ENCODE measurements at places on chromosomes 3 and 15.

DNA sequence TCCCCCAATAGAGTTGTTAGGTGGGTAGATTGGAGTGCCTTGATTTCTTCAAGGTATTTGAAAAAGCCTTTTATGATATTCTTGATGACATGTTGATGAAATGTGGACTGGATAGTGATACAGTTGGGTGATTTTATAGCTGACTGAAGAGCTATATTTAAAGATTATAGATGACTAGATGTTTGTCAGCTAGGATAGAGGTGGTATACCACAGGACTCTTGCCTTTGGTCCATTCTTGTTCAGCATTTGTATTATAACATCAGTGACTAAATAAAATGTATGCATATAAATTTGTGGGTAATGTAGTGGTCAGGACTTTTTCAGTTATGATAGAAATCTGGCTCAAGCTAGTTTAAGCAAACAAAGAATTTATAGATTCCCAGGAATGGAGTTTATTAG lies 143.9 kb downstream of the ZNF609 start:
- DNase-seq = no peak

GRCh38 chr15:27535445-27536129 lies 563.5 kb downstream of the OCA2 start:
- no peak for DNase-seq

DNA sequence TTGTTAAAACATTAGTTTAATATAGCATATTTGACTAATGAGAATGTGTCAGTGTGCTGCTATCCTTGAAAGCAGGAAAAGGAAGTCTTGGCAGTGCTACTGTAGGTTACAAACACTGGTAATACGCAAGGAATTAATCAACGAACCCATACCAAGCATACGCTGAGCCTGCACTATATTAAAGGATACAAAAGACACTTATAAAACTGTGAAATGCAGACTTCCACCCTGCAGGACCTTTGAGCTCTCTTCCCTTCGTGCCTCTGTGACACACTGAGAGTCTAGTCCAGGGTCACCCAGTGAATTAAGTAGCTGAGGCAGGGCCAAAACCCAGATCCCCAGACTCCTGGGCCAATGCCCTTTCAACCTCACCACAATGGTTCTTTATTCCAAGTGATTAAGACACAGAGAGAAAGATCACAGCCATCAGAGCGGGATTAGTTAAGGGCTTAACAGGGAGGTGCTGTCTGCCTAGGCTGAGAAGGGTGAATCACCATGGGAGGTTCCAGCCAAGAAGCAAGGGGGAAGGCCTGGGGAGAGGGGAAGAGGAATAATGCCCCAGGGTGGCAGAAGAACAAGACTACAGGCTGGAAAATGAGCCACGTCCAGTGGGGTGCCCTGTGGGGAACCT lies 6.8 kb downstream of the ANXA2 start:
- no peak for DNase-seq

DNA sequence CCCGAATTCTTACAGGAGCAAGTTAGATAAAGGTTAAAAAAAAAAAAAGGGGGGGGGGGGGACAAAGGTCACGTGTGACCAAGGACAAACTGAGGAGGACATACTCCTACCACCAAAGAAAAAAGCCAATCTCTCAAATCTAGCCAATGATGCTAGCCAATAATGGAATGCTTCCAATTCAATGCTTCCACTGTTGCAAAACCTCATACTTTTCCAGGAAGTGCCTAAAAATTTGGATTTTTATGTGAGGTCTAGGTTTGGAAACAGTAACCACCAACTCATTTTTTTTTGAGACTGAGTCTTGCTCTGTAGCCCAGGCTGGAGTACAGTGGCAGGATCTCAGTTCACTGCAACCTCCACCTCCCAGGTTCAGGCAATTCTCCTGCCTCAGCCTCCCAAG lies 11.4 kb downstream of the MSL2 start:
- no peak for DNase-seq

DNA sequence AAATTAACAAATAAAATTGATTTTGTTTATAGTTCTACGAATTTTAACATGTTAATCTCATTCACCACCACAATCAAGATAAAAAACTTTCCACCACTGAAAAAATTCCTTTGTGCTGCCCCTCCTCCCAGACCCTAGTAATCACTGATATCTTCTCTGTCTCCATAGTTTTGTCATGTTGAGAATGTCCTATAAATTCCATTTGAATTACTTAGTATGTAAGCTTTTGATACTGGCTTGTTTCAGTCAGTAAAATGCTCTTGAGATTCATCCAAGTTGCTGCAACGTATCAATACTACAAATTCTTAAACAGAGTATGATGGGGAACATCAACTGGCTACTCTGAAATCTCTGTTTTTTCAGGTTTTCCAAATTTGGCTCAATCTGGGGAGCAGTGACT lies 129.6 kb downstream of the CTNNB1 start:
- no peak for DNase-seq

- no peak for DNase-seq
These were observed 453.1 kb downstream of the IL5RA start for GRCh38 chr3:2656806-2657777.

GRCh38 chr3:141981084-141981483 lies 104.6 kb downstream of the ATP1B3 start:
- DNase-seq = no peak

DNA sequence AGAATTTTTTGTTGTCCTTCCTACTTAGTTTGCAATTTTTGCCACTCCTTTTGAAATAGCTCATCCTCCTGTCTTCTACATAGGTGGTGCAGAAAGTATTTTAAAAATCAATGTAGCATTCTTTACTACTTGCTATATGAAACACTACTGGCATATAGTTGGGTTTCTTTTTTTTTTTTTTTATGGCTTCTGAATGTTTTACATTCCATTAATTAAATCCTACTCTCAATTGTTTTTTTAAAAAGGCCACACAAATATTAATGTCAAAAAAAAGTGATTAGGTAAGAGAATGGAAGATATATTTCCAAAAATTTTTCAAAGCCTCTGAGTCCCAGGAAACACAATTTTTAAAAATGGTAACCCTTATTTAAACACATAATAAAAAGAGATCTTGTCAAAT lies 262.6 kb downstream of the MAGI1 start:
- DNase-seq = no peak

GRCh38 chr3:171163101-171164066 lies 136.9 kb upstream of the SLC2A2 start:
- no peak for DNase-seq

DNA sequence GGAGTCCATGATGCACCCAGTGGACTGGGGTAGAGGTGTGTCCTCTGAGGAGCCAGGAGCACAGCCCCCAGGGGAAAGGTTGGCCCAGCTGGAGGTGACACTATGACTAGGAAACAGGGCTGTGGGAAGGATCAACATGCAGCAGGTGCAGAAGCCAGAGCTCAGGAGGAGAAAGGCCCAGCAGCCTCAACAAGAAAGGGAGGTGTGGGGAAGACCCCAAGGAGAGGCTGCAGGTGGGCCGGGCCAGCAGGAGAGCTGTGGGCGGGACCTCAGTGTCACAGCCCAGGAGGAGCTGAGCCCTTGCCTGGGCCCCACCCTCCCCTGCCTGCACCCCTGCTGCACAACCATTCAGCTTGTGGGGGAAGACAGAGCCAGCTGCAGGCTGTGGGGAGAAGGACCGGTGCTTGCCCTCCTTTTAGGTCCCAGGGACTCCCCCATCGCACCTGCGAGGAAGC lies 18.4 kb upstream of the KLF13 start:
- no peak for DNase-seq

DNA sequence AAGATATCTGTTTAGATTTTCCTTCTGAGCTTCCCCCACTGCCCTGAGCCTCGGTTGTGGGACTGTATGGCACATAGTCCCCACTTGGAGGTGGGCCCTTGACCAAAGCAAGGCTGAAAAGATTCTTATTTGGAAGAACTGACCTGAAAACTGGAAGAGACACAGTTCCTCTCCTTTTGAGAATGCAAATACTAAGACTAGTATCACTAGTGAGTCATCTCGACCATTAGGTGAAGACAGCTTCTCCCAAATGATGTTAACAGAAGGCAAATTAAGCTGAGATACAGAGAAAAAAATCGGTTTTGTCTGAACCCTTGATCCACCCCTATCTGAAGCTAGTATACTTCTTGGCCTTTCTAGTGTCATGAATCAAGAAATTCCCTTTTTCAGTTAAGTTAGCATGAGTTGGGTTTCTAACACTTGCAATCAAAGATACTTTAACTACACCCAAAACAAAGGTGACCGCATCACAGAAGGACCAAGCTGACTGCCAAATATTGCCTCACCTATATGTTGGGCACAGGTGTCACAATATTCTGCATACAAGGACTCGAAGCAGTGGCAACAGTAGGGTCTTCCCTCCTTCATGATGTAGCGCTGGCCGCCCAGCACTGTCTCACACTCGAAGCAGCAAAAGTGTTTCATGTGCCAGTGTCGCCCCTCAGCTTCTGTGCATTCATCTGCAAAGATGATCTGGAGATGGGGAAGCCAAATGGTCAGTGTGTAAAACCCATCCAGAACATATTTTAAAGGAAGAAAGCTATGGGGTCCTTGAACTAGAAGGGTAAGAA lies 72.4 kb downstream of the PRICKLE2 start:
- no peak for DNase-seq

- no peak for DNase-seq
These were observed 110.1 kb upstream of the TGFBR2 start for GRCh38 chr3:30496066-30496966.

DNA sequence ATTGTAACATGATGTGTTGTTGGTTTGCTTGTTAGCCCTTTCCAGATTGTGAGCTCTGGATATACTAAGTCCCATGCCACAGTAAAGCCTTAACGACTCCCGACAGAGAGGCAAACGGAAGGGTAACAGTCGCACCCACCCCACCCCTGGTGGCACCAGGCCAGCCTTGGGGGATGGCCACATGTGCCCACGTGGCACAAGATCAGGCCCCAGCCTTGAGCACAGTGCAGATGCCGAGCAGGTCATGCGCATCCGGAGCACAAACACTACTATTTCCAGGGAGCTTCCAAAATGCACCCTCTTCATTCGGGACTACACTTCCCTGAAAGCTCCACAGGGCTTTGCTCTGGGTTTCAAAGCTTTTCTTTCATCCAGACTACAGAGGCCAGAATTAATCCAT lies 10.7 kb upstream of the HPS3 start:
- DNase-seq = no peak

- no peak for DNase-seq
These were observed 752.3 kb downstream of the EPHA3 start for GRCh38 chr3:89859757-89860156.

- DNase-seq = no peak
These were observed 222.1 kb upstream of the CFAP20DC start for GRCh38 chr3:59271971-59272370.

DNA sequence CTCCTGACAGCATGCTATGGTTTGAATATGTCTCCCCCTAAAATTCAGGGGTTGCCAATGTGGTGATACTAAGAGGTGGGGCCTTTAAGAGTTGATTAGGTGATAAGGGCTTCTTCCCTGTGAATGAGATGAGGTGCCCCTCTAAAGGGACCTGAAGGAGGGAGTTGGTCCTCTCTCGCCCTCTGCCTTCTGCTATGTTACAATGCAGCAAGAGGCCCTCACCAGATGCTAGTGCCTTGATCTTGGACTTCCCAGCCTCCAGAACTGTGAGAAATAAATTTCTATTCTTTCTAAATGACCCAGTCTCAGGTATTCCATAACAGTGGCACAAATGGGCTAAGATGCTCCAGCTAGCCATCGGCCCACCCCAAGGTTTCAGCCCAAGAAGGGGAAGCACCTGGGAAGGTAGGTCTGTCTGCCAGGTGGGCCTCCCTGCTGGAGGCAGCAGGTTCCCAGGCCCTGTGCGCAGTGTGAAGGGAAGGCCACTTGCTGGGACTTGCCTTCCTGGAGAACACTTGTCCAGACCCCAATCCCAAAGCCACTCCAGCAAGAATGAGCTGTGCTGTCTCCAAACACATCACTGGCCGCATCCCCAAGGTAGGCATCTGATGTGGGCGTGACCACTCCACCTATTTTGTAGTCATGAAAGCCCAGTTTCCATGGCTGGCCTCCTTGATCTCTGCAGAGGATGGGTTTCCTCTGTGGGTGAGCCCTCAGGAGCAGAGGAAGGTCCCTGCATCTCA lies 9.0 kb downstream of the TGM4 start:
- DNase-seq = no peak

- DNase-seq = no peak
These were observed 28.4 kb downstream of the PXYLP1 start for GRCh38 chr3:141259821-141260629.

GRCh38 chr3:134364061-134364935 lies 9.9 kb downstream of the AMOTL2 start:
- no peak for DNase-seq

GRCh38 chr15:82575335-82575734 lies 35.1 kb upstream of the RPS17 start:
- no peak for DNase-seq

GRCh38 chr3:31197941-31198340 lies 303.5 kb upstream of the GADL1 start:
- DNase-seq = no peak

- DNase-seq = no peak
These were observed 16.4 kb upstream of the BOC start for GRCh38 chr3:113194823-113195401.

GRCh38 chr3:31859245-31859644 lies 121.8 kb downstream of the OSBPL10 start:
- DNase-seq = no peak

DNA sequence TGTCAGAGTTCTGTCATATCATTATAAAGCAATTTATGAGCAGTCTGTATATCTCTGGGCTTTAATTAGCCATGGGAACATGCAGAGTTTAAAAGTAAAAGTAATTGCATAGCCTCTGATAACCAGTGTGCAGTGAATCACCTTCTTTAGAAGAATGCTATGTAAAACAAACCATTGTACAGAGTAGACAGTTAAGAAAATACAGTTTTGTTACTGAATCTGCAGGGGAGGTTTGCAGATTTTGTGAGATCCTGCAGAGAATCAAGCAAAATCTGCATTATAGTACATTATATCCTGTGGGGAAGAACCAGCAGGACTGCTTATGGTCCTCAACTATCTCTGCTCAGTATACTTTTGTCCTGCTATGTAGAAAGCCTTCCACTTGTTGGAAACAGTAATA lies 396.2 kb upstream of the NAALADL2 start:
- no peak for DNase-seq

DNA sequence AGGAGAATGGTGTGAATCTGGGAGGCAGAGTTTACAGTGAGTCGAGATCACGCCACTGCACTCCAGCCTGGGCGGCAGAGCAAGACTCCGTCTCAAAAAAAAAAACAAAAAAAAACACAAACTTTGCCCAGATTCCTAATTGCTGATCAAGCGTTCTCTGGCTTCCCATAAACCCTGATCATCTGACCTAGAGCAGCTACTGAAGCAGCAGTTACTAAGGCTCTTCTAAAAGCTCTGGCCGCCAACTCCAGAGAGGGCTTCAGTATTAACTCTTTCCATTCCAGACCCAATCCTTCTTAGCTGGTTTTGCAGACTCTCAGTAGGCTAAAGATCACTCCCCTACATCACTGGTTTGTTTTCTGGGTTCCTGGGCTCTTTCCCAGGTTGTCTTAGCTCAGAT lies 201.6 kb downstream of the IGSF11 start:
- DNase-seq = no peak

GRCh38 chr3:52518723-52519444 lies 14.8 kb downstream of the NT5DC2 start:
- no peak for DNase-seq

- DNase-seq = no peak
These were observed 42.1 kb upstream of the ACVR2B start for GRCh38 chr3:38411591-38411990.

GRCh38 chr3:171614318-171614921 lies 154.2 kb upstream of the TNIK start:
- DNase-seq = no peak

Measured in stimulated activated CD8-positive, alpha-beta memory T cell treated with anti-CD3 and anti-CD28 coated beads, Interleukin-15, amount 100 ng/mL, for 4 hours (primary cell).